CD14-positive monocyte (primary cell): ENCODE measurements at places on chromosomes 12 and 14.

DNA sequence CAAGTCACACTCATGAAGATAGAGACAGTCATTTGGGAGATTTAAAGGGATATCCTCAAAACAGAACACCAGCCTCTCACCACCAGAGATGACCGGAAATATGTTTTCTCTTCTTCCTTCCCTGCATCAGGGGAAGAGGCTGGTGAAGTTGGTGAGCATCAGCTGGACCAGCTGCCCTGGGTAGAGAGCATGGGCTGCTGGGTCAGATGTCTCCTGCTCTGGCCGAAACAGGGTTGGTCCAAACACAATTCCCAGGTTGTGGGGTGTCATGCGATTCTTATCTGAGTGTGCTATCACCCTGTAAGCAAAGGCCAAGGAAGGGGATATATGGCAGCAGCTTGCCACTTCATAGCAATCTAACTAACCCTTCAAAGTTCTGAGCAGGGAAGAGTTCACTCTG, 7.3 kb downstream of the ARHGAP9 start:
- DNase-seq, result no peak

DNA sequence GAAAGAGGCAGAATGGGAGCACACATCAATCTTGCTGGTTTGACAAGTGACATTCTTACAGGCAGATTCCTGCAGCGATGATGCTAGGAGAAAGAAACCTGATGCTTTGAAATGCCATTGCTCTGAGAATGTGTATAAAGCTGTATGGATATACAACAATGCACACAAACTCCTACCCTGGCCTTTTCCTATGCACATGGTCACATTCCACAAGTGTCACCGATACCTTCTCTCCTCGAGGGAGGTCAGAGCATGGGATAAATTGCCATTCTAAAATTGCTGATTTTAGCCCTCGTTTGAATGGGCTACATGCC, 11.9 kb downstream of the FGF6 start:
- no peak for DNase-seq

DNA sequence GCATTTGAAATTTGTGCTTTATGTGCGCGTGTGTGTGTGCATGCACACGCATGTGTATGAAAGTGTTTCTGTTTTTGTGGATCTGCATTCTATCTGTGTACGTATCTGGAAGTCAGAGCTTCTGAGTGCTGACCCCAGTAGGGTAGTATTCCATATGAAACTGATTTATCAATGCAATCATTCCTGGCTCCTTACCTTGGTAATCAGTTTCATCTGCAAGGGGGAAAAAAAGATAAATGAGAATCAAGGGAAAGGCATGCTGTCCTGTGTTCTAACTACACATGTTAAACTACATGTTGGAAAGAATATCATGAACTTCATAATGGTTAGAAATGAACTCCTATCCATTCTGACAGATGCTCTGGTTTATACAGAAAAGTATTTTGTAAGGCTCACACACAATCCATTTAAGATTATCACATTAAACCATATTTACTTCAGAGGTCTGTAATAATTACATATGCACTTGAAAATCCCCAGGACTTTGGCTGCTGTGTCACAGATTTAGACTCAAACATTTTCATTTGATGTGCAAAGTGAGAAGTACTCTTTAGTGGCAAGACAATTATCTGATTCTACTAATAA, 276.1 kb upstream of the LMO3 start:
- no peak for DNase-seq

GRCh38 chr14:81388336-81388735, 11.8 kb downstream of the STON2 start:
- no peak for DNase-seq

GRCh38 chr12:124743479-124744272, 120.0 kb downstream of the SCARB1 start:
- no peak for DNase-seq

GRCh38 chr12:52217223-52217622, 15.8 kb upstream of the KRT7 start:
- DNase-seq, result no peak
